EH (cell line): ENCODE measurements at places on chromosomes 1 and 21.

- peak; percentile 8 for DNase-seq
Observed at GRCh38 chr1:21626921-21627339, 42.2 kb downstream of the RAP1GAP start.

- no peak for DNase-seq
Observed at GRCh38 chr1:230679192-230679591, 34.7 kb downstream of the AGT start.

GRCh38 chr1:175830500-175830899 is 87.1 kb upstream of the TNR start:
- no peak for DNase-seq

- DNase-seq = no peak
Observed at GRCh38 chr1:148307583-148308185, 155.6 kb upstream of the NBPF11 start.

DNA sequence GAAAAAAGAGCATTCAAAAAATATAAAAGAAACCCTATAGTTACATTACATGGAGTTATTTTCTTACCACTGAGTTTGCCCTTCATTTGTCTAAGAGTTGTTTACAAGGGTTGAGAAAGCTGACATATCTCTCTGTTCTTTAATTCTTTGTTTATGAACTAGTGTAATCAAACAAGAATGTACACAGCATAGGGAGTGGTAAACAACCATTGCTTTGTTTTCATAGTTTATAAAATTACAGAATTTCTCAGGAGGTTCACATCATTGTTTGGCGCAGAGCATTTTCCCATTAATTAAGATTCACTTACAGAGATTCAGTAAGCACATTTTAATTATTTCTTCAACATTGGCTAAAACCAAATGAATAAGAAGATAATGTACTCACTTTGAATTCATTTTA is 87.6 kb downstream of the IFI44 start:
- no peak for DNase-seq

DNA sequence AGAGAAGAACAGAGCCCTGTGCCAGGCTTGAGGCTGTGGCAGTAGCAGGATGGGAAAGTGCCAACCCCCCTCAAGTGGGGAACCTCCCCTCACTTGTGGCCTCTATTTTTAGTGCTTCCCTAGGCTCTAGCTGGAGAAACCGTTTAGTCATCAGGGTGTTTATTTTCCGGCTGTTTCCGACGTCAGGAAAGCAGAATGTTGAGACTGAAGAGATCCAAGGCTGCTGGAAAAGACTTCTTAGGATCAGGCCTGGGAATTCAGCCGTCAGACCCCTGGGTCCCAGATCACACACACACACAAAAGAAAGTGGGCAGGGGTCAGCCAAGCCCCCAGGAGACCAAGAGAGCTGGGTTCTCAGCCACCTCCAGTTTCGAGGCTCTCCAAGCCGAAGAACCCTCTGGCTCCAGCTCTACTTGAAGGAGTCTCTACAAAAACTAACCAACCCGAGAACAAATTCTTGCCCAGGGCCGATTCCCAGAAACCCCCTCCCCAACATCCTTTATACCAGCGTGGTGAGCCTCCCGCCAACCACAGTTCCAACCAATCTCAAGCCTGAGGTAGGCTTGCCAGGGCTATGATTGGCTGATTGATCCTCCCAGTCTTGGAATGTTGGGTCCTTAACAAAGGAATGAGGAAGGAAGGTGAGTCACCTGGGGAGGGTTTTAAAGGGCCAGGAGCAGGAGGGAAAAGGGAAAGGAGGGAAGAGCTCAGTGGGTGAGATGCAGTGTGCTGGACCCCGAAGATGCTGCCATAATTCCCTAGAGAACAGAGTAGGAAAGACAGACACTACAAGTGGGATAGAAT is 2.5 kb upstream of the MEF2D start:
- peak; percentile 97 for DNase-seq

GRCh38 chr1:1567891-1568291 is 6.8 kb downstream of the SSU72 start:
- DNase-seq = no peak

DNA sequence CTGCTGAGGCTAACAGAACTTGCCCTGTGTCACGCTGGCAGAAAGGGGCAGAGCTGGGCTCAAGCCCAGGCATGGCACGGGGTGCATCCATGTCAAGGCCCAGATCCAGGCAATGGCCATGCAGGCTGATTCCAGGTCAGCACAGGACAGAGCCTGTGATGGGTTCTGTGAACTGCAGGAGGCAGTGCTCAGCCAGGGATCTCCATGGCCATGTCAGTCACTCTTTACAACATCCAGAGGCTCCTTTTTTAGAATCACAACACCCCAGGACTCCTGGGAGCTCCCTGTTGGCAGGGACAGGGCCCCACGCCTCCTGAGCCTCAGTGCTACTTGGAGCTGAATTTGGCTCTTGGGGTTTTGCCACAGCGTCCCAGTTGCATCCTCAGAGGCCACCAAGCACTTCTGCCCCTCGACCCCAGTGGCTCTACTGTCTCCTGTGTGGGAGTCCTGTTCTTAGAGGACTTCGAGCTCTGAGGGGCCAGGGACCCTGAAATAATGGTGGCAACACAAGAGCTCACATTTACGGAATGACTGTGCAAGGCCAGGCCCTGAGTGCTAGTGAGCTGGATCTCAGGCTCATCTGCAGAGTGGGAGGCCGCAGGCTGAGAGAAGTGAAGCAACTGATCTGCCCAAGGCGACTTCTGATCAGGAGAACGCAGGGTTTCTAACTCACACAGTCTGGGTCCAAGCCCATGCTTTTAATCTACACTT is 211.5 kb downstream of the TRABD2B start:
- no peak for DNase-seq

DNA sequence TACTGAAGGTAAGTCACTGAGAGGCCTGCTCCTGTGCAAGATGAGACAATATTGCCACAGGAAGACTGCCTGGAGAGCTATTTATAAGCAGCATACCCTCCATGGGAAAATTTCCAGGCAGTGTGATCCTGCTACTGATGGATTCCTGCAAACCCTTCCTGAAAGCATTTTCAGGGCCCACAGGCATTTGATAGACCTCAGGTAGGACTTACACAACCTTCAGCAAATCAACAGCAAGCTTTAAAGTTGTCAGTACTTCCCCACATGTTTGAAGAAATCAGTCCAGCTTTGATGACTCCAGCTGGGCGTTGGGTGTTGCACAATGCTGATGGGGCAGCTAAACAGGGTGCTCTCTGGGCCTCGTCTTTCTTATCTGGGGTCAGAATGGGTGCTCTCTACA is 108.8 kb downstream of the PLXNA2 start:
- no peak for DNase-seq

DNA sequence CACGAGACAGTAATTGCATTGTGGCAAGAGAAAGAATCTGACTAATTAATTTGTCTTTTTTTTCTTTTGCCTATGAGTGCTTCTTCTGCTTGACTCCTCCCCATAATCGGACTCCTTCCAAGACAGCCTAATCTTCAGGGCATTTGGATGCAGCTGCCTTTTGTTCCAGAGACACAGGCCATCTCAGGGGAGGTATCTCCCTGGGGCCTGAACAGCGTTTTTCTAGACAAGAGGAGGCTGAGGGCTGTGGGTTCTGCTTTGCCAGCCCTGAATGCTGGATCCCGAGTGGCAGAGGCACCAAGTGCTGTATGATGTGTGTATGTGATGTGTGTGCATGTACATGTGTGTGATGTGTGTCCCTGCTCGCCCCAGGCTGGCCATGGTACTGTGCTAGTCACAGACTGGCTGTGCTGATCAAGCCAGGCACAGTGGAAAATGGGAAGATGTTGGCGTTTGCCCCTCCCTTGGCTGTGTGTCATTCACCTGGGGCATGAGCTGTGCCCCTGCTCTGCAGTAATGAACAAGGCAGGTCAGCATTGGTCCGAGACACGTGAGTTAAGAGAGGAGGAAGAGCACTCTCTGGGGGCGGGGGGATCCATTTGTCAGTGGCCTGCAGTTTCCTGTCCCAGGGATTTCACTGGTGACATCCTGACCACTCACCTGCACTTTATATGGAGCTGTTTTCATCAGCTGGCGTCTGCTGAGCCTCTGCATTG is 77.2 kb downstream of the ADARB1 start:
- peak; percentile 44 for DNase-seq
